HL-60 (cell line): ENCODE measurements at places on chromosomes 5 and 9.
A peak's percentile ranks its signal among the peaks of the same experiment; 100 is the strongest.

DNA sequence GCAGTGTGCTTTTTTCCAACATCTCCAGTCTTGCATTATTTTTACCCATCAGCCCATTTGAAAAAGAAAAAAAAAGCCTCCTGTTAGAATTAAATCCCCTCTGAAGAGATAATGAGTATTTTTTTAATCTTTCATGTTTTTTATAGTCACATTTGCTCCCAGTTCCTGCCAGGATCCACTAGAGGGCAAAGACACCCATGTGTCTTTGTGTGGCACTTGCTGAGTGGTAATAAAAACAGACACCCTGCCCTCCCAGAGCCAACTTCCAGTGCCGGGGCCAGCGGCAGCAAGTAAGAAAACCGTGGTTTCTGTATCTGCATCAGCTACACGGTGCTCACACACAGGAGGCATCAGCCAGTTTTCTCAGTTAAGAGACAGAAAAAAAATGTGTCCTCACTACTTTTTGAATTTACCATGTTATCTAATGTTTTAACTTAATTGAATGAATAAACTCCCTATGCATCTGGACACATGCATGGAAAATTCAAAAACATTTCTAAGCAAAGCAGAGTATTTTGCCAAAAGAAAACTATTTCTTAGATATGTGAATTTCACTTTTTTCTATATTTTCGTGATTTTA, 70.2 kb upstream of the PLEKHG4B start:
- DNase-seq: peak; percentile 11

- peak; percentile 7 for DNase-seq
These were observed 56.3 kb upstream of the GPBP1 start for GRCh38 chr5:57117596-57117995.

DNA sequence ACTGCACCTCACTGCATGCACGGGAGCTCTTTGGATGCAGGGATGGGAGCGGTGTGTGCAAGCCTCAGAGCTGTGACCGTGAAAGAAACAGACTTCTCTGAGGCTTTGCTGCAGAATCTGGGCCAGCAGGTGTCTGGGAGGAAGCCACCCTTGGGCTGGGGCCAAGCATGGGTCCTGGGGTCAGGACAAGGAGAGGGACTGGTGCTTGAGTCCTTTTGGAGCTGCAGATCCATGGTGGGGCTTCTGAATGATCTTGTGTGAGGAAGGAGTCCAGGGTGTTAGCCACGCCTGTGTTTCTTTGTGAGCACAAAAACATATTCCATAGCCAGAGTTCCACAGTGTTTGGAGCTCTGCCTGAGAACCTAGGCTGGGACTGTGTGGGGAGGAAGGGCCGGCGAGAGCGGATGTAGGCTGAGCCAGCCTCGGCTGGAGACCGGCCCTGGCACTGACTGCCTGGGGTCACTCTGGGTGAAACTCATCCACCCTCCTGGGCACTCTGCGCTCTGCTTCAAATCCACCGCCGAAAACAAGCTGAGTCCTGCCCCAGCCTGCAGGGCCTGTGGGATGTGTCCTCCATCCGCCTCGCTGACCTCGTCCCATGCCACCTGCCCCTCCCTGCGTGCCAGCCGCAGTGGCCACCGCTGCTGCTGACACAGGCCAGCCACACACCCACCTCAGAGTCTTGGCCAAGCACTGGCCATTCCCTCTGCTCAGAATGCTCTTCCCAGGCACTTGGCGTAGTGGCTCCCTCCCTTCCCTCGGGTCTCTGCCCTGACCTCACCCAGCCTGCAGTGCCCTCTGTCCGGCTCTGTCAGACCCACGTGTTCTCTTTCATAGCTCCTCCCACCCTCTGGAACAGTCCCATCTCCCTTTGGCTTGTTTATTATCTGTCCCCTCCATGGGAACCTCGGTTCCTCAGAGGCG, 26.7 kb downstream of the ERGIC1 start:
- no peak for DNase-seq

DNA sequence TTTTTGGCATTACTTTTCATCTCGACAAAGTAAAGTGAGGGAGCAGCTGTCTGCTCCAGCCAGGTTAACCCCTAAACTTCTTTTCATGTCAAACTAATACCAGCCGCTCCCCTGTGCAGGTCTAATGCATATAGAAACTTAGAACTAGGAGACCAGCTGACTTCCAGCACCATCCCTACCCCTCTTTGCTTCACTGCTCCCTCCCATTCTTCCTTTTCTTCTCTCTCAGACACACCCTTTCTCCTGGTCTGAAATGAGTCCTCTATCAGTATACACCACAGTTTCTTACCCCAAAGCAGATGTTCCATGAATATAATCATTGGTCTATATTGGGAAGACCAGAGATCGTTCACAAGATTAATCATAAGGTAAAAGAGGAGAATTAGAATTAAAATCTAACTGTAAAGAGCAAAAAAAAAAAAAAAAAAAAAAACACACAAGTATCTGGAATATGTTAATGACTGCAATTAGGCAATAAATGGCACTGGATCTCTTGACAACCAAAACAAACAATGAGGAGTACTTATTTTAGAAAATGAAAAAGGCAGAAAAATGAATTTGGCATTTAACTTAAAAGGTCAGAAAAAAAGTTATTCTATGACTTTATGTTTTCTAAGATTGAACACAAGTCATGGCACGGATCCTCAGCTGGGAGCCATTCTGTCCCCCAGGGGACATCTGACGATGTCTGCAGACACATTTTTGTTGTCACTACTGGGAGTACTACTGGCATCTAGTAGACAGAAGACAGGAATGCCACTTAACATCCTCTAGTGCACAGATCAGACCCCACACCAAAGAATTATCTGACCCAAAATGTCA, 209.8 kb downstream of the PJA2 start:
- no peak for DNase-seq

DNA sequence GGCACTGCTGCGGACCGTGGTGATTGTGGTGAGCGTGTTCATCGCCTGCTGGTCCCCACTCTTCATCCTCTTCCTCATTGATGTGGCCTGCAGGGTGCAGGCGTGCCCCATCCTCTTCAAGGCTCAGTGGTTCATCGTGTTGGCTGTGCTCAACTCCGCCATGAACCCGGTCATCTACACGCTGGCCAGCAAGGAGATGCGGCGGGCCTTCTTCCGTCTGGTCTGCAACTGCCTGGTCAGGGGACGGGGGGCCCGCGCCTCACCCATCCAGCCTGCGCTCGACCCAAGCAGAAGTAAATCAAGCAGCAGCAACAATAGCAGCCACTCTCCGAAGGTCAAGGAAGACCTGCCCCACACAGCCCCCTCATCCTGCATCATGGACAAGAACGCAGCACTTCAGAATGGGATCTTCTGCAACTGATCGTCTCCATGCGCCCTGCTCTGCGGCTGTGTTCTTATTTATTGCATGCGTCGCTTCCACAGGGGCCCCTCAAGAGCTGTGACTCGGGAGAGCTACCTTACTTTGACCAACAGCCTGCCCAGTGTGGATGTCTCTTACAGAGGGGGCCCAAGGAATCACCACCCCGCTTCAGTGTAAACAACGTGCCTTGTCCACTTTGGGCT, 10.8 kb downstream of the S1PR3 start:
- no peak for DNase-seq

DNA sequence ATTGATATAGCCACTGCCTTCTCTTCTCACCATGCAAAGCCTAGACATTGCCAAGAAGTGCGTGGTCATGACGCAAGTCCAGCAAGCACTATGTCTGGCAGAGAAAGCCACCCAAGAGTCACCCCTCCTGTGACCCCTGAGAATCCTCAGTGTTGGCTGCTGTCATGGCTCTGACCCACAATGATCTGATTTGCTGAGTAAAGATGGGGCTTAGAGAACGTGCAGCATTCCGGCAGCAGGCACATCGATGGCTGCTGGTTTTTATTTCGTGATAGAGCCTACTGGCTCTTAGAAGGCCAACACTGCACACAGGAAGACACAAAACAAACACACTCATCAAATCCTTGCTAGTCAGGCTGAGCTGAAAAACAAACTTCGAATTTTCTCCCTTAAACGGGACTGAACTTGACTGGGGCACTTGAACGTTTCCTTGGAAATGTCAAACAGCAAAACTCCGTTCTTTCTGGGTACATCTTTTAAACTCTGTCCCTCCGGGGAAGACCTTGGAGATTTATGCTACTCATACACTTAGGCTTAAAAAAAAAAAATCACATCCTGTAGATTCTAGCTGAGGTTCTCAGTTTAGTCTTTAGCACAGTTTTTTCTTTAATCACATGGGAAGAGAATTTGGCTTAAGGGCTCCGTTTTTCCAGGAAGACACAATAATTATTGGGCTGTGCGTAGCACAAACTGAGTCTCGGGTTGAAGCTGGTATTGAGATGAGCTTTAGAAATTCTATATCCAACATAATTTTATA, 88.2 kb upstream of the BASP1 start:
- no peak for DNase-seq

DNA sequence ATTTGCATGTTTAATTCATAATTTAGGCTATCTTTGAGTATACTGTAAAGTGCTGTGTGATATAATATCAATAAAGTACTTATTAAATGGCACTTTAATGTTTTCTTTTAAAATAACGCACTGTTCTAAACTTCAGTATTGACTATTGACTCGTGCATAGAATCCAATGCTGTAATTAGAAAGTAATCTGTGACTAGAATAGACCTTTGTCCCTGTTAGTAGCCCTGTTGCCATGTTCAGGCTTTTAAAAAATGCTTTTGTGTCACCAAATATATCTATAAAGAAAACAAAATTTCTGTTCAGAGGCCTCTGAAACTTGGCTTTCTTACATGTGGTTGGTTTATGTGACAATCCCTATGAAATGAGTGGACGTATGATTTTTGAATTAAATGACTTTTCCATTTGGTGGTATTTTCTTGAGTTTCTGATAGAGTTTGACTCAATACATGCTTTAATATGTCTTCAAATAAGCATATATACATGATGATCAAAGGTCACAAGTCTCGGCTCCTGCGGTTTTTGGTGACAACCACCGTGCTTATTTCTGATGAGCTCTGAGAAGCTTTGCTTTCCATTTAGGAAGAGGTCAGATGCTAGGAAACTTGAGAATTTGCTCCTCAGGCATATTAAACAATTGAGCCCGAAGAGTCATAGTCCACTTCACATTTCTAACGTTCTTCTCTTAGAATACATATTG, 174.7 kb downstream of the NR3C1 start:
- DNase-seq: no peak

GRCh38 chr9:109037946-109038715, 24.8 kb upstream of the CTNNAL1 start:
- no peak for DNase-seq

DNA sequence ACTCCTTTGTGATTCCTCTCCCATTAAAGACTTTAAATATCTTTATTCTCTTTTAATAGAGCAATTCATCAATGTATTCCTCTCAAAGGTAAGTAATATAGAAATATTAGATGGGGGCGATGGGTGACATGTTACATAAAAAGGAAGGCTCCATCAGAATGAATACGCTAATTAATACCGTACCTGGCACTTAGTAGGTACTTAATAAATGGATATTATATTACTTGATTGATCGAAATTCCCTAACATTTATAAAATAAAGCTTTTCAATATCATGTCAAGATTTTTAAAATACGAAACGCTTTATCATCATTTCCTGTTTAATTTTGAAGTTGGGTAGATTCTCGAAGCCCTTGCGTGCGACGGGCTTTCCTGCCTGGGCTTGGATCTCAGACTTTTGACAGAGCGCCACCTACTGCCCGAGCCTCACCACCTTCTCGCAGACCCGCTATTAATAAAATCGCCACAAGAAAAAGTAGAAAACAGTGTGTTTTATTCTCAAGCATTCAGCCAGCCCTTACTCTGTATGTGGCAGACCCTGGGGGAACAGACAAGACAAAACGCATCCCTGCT, 99.4 kb downstream of the C5orf15 start:
- DNase-seq: peak; percentile 39

GRCh38 chr9:107020040-107020530, 157.1 kb downstream of the ZNF462 start:
- DNase-seq: no peak

DNA sequence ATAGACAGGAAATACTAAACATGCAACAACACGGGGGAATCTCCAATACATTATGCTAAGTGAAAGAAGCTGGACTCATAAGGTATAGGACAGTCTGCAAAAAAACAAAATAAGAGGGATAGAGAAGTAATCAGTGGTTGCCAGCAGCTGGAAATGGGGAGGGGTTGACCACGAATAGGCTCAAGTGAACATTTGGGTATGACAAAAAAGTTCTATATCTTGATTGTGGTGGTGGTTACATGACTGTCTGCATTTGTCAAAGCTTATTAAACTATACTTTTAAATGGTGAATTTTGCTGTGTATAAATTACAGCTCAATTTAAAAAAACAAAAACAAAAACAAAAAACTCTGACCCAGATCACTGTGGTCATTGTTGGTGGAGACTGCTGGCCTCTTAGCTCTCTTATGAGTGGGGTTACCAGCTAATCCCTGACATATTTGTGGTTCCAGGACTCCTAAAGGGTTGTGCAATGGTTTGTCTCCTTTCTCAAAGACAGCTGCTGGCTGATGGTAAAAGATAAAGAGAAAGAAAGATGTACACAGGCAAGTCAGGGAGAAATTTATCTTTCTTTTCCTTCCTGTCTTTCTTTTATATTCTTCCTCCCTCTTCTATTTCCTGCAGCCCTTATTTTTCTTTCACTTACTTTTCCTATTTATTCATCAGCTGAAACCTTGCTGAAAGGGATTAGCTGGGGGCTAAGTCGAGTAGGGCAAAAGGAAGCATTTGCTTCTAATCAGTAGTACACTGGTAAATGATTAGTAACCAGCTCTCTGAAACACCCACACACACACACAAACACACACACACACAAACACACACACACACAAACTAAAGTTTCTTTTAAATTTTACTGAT, 42.6 kb upstream of the APC start:
- DNase-seq: no peak

DNA sequence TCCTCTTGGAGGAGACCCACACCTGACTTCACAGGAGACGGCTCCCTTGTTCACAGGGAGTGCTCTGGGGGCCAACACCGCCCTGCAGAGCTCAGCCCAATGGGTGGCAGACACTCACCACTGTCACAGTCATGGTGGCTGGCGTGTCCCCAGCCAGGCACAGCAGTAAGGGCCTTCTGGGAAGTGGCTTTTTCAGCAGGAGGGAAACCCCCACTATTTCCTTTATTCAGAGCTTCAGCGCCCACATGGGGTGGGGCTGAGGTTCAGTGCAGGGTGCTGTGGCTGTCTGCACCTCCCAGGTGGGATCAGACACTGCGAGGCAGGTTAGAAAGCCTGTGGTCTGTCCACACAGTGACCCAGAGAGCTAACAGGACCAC, 3.6 kb upstream of the SNAPC4 start:
- no peak for DNase-seq

- DNase-seq: no peak
These were observed 43.2 kb upstream of the ANKH start for GRCh38 chr5:14914623-14915260.

DNA sequence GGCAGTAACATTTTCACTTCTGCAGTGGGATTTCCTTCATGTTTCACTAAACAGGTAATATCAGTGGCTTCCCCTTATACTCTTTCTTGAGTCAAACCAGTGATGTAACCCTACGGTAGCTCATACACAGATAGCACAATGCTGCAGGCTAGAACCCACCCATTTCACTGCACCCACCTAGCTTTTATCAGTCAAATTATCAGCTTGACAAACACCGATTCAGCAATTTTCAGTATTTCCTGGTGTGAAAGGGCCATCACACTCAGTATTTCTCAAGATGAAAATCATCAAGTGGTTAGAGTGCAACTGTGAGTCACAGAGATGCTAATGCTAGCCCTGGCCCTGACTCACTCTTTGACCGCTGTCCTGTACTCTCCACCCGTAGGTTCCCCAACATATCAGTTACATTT, 242.3 kb upstream of the PTGER4 start:
- DNase-seq: peak; percentile 37
